ENCODE measurements at places on chromosomes 11 and 22.

DNA sequence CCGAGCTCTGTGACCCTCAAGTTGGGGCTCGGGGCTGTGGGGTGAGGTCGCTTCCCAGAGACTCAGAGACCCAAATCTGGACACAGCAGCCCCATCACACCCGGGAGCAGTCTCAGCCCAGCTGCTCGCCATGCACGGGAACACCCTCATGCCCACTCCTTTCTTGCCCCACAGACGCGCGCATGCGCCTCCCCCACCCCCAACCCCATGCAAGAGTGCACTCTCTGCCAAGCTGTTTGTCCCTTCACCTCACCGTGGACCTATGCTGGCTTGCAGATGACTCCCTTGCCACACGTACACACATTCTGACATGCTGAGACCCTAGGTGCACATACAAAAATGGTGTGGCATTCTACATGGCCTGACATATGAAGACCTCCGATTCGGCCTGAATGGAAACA lies 478 bp upstream of the CD248 start:
- no peak for DNase-seq

- DNase-seq: peak; percentile 94
These were observed at the start of gene CTTN for GRCh38 chr11:70397983-70398833. TSS of gene CTTN (plus strand) at chr11:70398529. CDS start at chr11:70407298, 8,769 bp downstream.

DNA sequence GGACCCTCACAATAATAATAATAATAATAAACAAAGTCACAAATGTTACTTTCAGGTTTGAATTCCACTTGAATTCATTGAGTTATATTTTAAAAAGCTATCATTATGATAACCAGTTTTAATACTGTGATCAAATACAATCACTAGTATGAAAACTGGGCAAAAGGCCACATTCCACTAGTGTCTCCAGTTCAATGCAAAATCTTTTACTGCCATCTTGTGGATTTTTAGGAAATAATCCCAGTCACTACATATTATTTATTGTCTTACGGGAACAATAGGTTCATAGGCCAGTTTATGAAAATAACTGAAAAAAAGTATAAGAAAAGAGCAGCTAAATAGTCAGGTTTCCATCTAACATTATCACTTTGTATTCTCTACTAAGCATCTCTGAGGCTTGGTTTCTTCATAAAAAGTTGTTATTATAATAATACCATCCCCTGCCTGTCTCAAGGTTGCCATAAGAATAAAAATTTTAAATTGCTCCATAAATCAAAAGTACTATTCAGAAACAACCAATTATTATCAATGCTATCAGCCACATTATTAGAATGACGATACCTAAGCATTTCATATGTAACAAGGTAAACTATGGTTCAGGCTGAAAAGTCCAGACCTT lies 533.9 kb upstream of the CCDC90B start:
- DNase-seq: no peak

- no peak for DNase-seq
These were observed 74.2 kb downstream of the KIRREL3 start for GRCh38 chr11:126926376-126926791.

GRCh38 chr11:76339221-76339620 lies 41.7 kb downstream of the THAP12 start:
- DNase-seq: no peak

DNA sequence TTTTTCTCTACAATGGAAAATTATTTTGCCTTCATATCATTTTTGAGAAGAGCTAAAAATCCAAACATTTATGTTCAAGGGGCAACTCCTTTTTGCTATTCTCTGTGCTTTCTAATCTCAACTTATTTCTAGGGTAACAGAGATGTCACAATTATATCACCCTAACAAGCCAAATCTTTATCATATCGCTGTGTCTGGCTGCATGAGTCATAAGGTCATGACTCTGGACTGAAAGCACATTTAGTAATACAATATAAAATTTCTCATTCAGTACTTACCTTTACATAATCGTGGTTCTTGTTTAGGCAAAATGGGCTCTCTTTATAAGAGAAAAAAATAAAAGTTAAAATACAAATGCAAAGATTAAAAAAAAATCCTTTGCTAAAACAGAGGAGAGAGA lies 326.0 kb downstream of the CASP12 start:
- DNase-seq: no peak

- DNase-seq: peak; percentile 48
These were observed 23.4 kb downstream of the PANX1 start for GRCh38 chr11:94151903-94152677.

DNA sequence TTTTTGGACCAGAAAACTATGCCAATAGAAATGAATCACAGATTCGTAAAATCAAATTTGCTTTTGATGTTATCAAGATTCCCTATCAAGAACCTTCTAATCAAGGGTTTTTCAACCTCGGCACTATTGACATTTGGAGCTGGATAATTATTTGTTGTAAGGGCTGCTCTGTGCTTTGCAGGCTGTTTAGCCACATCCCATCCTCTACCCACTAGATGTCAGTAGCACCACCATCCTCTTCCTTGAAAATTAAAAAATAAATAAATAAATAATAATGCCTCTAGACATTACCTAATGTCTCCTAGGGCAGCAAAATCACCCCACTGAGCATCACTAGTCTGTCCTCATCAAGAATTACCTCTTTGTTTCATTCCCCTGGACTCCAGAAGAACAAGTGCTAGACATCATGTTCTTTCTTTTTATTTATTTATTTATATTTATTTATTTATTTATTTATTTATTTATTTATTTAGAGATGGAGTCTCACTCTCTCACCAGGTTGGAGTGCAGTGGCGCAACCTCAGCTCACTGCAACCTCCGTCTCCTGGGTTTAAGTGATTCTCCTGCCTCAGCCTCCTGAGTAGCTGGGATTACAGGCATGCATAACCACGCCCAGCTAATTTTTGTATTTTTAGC lies 744.7 kb downstream of the KCNA4 start:
- DNase-seq: no peak

DNA sequence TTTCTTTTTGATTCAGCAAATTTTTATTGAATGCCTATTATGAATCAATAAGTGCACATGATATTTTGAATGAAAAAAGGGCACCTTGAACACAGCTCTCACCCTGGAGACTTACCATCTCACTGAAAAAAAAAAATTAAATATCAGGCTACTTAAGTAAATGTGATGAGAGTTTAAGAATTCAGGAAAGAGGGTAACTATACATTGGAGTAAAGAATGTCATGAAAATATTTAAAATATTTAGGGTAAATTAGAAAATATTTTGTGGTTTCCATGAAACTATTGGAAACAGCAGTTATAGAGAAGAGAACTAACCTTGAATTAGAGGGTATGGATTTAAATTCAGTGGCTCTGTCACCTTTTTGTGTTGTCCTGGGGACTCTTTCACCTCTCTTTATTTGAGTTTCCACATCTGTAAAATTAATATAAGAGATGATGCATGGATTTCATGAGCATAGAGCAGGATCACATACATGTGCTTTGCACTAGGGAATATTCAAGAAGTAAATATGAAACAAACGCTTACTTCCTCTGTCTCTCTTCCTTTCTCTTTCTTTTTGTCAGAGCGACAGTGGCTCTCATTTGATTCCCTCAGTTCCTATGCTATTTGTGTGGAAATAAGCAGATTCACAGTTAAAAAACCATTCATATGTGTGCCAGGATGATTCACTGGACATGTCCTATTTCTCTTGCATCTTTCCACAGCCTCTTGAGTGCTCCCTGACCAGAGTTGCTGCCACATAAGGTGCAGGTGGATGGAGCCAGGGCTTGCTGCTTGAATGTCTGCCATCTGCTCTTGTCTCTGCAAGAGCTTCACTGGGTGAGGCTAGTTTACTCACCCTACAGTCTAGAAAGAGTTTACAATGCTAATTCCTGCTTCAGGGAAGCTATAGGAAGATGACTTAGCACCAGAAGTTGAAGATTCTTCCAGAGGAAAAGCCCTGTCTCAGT lies 533.1 kb downstream of the ETS1 start:
- DNase-seq: no peak

DNA sequence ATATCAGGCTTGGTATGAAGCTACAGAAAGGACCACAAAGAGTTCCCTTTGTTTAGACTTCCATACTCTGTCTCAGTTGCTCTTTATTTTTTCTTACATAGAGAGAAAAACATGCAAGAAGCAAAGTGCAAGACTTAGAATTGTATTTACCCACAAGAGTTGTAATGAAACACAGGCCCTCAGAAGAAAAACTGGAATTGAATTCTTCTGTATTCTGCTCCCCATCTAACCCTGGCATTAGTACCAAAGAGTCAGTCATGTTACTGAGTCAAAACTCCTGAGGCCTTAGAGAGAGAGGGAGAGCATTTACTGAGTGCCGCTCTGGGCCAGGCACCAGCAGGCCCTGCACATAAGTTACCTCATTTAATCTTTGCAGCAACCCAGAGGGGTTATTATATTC lies 43.9 kb upstream of the DLAT start:
- no peak for DNase-seq

DNA sequence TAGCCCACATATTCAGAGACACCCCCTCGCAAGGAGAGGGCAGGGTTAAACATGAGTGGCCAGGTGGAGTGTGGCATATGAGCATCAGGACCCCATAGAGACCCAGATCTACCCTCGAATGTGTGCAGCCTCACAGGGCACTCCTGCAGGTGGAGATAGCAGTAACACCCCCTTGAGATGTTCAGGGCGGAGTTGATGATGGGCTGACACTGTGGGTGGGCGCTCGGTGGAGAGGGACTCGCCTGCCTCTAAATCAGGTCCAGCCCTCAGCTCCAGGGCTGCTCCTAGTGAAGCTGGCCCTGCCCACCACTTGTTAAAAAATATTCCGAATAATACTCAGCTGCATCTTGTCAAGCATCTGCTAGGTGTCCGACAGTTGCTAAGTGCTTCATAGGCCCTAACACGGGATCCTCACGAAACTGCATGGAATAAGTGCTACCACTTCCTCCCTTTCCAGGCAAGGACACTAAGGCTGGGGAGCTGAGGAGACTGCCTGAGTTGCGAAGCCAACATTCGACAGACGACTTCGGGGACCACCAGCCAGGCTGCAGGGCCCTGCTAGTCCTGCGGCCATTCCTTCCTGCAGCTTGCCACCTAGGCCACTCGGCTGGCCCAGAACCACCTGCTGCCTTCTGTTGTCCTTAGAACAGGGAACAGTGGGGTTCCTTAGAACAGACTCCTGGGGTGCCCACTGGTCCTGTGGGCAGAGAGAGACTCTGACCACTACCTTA lies 74.0 kb upstream of the WNT11 start:
- no peak for DNase-seq

- DNase-seq: no peak
These were observed 6.5 kb downstream of the HBG1 start for GRCh38 chr11:5242933-5243815.

GRCh38 chr11:128512474-128512996 lies 74.8 kb downstream of the ETS1 start:
- DNase-seq: no peak

DNA sequence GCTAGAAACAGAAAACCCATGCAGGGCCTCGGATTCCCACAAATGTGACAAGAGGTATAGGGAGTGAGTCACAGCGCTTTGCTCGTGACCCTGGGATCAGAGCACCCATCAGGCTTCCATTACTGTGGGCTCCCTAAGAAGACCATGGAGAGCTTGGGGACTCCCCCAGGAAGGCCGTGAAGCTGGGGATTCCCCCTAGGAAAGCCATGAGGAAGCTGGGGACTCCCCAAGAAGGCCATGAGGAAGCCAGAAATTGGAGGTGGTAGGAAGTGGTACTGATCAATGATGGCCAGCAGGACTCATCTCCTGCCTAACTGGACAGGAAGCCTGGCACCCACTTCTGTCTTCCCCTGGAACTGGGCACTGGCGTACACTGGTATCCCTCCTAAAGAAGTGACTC lies 10.1 kb upstream of the DCPS start:
- no peak for DNase-seq

- DNase-seq: no peak
These were observed 26.3 kb downstream of the TRMU start for GRCh38 chr22:46361826-46362202.

- DNase-seq: peak; percentile 71
These were observed 195.9 kb downstream of the BCR start for GRCh38 chr22:23376256-23376655.

GRCh38 chr22:38925571-38926041 lies 31.8 kb upstream of the APOBEC3A start:
- DNase-seq: no peak

GRCh38 chr11:86587264-86588193 lies 84.9 kb downstream of the ME3 start:
- DNase-seq: no peak

DNA sequence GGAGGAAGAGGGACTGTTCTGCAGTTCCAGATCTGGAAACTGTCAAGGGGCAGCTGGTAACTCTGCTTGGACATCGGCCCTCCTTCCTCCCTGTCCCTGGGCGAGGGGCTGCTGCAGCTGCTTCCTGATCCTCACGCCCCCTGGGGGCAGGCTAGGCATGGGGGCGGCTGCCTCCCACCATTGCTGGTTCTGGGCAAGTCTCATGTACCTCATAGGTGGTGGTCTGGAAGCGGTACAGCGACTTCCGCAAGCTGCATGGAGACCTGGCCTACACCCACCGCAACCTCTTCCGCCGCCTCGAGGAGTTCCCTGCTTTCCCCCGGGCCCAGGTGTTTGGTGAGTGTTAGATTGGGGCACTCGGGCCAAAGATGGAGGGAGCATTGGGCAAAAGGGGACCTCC lies 5.0 kb downstream of the SNX15 start:
- DNase-seq: peak; percentile 36

GRCh38 chr11:6248248-6248647 lies 9.4 kb downstream of the CNGA4 start:
- DNase-seq: peak; percentile 26

- peak; percentile 36 for DNase-seq
These were observed 111.2 kb downstream of the MICAL3 start for GRCh38 chr22:17912945-17913721.

GRCh38 chr11:64524158-64524527 lies 66.9 kb upstream of the SLC22A12 start:
- DNase-seq: peak; percentile 34

- no peak for DNase-seq
These were observed 5.6 kb upstream of the PRG2 start for GRCh38 chr11:57395905-57396623.

- DNase-seq: no peak
These were observed 5.5 kb downstream of the PYGM start for GRCh38 chr11:64754124-64754918.

GRCh38 chr11:57481915-57482781 lies 21.8 kb downstream of the RTN4RL2 start:
- DNase-seq: no peak

DNA sequence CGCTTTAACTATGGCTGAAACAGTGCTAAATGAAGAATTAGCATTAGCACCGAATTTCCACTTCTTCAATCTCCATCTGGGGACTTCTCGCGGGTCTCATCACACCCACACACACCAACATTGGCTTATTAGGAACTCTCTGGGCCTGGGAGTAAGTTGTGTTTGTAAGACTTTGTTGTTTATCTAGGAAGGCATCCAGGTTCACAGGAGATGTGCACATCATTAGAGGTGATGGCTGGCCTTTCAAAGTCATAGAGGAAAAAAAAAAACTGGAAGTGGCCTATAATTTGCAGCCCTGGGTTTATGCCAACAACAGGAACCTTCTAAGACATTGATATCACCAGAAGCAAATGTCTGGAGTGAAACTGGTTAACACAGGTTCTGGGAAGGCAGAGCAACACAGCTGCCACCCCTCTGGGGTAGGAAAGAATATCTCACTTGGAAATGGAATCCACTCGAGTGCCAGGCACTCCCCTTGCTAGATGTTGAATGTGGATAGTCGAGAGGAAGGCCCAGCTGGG lies 84.5 kb downstream of the TRAF6 start:
- no peak for DNase-seq
